GM23248 (cell line): ENCODE measurements at places on chromosomes 12 and 14. TPM values are rescaled to one million over a fixed set of nuclear protein-coding genes. Genes with fewer than 3 reads are reported as not detected.

The TCL1B gene
- total RNA-seq, result not detected in 2 replicates

The ZC2HC1C gene
- total RNA-seq, result 2.8 and 5.3 TPM in 2 replicates

The PPP1R36 gene
- total RNA-seq, result 1.6 TPM in 1 of 2 replicates, not detected in the other

The PLEKHG3 gene
- total RNA-seq, result 4.6 and 6.9 TPM in 2 replicates

The SAV1 gene
- 15.3 and 30.2 TPM in 2 replicates for total RNA-seq

The PCED1B gene
- 2.9 and 3.5 TPM in 2 replicates for total RNA-seq

The LALBA gene
- not detected in 2 replicates for total RNA-seq
